ENCODE measurements at places on chromosomes 2 and 18. TPM values are rescaled to one million over a fixed set of nuclear protein-coding genes. Genes with fewer than 3 reads are reported as not detected.

The PSD4 gene
- total RNA-seq: 4.2 TPM

The SH3RF3 gene
- 12.3 TPM for total RNA-seq

The CHRNG gene
- 0.16 TPM for total RNA-seq

The NETO1 gene
- 47.7 TPM for total RNA-seq

The NEU2 gene
- total RNA-seq: not detected

All from occipital lobe (tissue), 3 donors.